ENCODE measurements at places on chromosomes 6 and 20.

DNA sequence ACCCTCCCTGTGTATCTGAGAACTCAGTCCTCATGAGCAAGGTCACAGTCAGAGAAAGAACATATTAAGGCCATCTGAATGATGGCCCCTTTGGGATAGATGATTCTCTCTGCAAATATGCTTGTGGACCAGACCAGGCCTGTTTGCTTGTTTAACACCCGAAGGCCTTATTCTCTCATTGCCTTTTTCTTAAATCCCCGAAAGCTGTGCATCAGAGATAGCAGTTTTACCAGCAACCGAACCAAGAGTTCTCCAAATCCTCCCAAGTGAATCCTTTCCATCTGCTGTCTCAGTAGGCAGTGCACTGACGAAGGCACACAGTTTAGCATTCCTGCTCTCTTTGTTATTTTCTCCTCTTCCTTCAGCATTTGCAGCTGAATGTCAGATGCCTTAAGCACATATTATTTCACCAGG is 79.8 kb downstream of the TRMT6 start:
- DNase-seq, result no peak

DNA sequence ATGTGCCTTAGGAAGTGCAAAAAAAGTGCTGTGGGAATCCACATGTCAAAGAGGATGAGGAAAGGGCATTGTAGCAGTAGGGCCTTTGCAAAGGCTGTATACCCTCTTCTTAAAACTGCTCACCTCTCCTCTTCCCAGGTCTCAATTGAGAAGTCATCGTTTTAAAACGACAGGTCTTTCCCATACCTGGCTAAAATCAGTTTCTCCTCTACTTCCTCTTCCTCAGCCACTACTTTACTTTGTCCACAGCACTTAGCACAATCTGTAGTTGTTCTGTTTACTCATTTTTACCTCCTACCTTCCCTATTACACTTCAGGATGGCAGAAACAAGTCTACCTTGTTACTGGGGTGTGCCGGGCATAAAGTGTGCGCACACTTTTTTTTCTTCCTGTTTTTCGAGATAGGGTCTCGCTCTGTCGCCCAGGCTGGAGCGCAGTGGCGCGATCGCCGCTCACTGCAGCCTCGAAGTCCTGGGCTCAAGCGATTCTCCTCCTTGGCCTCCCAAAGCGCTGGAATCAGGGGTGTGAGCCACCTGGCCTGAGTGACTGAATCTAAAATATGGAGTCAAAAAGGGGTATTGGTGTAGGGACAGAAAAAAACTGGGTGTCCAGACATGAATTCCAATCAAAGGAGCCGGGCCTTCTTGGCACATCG is 9.8 kb upstream of the ELOVL5 start:
- no peak for DNase-seq

DNA sequence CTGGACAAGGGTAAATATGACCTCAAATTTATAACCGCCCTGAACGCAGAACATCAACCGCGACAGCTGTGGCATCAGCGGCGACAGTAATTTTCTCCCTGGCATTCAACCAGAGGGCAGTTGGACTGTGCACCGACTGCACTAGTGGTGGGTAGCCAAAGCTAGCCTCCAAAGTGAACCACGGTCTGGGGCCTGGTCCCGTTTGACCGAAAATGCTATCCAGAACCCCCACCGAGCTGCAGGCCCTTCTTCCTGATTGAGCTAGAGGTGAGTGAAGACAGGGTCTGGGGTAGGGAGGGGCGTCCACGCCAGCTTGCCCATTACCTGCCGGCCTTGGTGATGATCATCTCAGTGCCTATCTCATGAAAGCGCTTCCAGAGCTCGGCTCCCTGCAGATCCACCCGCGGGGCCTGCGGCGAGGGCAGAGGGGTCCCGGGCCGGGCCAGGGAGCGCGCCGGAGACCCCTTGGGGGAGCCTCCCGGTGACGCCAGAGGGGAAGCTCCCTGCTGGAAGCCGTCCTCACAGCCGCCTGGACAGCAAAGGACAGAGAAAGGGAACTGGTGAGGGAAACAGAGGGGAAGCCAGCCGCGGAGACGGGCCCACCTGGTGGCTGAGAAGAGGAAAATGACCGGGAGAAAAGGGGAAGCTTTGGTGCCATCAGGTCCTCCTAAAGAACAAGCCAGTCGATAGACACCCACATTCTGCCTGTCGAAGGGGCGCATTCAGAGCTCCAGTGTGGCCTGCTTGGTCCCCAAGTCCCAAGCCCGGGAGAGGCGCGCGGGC is 2.0 kb downstream of the TBX18 start:
- no peak for DNase-seq

DNA sequence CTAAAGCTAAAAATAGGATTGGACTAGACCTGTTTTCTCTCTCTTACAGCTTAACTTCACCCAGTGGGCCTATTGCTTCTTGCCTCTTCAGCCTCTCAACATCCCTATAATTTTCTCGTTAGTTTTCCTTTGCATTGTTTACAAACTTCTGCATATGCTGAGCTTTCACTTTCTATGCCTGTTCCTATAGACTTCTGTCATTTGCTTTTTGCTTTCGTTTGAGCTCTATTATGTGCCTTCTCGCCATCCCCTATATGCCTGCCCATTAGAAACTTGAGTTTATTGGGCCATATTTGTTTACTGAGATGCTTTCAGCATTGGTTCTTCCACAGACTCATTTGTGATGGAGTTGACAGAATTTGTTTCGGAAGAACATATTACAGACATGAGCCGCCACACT is 40.9 kb downstream of the NCOA7 start:
- DNase-seq, result no peak

GRCh38 chr6:126812010-126812409 is 306.5 kb upstream of the RSPO3 start:
- DNase-seq, result no peak

- no peak for DNase-seq
Observed at GRCh38 chr6:134610411-134610810, 292.5 kb upstream of the SGK1 start.

DNA sequence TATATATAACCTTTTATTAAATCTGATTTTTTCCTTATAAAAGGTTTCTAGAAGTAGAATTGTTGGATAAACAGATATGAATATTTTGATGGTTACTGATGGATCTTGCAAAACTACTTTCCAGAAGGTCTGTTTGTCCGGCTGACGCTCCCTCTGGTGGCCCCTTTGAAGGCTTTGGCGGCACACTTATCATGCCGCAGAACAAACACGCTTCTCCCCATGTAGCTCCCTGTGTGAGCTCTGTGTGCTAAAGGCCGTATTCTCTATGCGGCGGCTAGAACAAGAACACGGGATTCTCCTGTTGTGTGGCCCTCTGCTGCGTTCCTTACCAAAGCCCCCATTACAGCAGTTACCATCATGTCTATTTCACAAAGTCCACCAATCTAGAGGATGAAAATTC is 30.0 kb downstream of the PPP1R3G start:
- no peak for DNase-seq

DNA sequence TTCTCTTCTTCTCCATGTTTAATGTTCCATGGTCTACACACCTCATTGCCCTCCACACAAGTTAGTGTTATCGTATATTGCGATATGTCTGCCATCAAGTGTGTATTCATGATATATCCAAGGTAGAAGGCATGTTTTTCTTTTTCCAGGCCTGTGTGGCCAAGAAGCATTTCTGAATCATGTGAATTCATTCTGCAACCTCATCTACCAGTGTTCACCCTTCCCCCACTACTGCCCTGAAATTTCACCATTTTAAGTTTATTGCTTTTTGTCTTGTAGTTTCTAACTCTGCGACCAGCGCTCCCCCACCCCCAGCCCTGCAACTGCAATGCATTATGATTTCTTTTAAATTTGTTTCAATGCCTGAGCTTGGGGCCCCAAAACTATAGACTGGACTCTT is 618.0 kb upstream of the FLRT3 start:
- no peak for DNase-seq

DNA sequence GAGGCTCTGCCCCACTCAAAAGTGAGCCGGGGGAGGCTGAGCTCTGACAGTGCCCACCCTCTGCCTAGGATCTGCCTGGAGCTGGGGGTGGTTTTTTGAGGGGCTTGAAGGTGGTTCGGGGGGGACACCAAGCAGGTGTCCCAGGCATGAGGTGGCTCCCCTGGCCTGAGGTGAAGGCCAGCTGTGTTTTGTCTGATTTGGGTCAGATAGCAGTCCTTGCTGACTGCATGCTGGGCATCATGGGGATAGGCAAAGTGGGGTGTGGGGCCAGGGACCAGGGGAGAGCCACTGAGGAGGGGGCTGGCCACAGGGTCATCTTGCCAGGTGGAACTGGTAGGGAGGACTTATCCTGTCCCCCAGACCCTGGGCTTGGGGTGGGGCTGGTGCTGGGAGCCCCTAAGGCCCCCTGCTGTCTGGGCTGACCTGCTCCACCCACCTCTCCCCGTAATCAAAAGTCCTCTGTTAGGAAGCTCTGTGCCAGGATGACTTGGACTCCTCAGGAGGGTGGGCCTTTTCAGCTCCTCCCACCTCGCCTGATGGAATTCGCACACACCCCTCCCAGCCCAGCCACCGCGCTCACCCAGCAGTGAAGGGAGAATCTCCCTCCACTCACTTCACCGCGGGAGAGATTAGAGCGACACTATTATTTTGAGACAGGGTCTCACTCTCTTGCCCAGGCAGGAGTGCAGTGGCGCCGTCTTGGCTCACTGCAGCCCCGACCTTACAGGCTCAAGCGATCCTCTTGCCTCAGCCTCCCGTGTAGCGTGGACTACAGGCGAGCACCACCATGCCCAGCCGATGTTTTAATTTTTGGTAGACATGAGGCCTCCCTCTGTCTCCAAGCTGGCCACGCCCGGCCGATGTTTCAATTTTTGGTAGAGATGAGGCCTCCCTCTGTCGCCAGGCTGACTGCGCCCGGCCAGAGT is 1.5 kb upstream of the COL9A3 start:
- DNase-seq, result no peak

DNA sequence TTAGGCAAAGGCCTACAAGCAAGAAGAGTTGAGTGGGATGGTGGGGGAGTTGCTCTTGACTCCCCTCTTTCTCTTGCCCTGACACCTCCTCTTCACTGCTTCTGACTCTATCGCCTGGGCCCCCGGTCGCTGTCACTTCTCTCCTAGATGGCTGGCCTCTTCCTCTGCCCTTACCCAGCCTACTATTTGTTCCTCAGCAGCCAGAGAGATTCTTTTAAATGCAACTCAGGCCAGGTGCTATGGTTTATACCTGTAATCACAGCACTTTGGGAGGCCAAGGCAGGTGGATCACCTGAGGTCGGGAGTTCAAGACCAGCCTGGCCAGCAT is 4.3 kb upstream of the PDYN start:
- no peak for DNase-seq

DNA sequence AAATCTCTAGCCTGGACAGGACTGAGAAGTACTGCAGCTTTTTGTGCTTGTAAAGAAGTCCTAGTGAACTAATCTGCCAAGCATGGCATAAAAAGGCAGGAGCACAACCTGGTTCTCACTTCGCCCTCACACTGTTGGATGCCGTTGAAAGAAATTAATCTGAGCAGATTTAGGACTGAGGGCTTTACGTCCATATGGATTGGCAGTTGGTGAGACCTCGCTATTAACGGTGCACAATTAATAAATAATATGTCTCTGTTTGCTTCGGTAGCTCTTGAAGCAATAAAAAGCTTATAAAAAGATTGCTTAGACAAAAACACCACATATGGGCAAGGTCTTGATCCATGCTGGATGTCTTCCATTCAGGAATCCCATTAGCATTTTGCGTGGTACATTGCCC is 185.6 kb upstream of the EPHA7 start:
- no peak for DNase-seq

GRCh38 chr20:9186396-9186795 is 117.5 kb downstream of the PLCB4 start:
- no peak for DNase-seq

GRCh38 chr6:158213925-158214674 is 46.0 kb downstream of the GTF2H5 start:
- no peak for DNase-seq

- no peak for DNase-seq
Observed at GRCh38 chr6:11500008-11500407, 37.5 kb upstream of the TMEM170B start.

- peak; percentile 69 for DNase-seq
Observed at GRCh38 chr6:127464881-127465459, 5.8 kb upstream of the KIAA0408 start.

- DNase-seq, result no peak
Observed at GRCh38 chr6:114138577-114139248, 167.8 kb upstream of the HDAC2 start.

GRCh38 chr20:35600176-35600992 is 15.2 kb upstream of the SPAG4 start:
- DNase-seq, result no peak

DNA sequence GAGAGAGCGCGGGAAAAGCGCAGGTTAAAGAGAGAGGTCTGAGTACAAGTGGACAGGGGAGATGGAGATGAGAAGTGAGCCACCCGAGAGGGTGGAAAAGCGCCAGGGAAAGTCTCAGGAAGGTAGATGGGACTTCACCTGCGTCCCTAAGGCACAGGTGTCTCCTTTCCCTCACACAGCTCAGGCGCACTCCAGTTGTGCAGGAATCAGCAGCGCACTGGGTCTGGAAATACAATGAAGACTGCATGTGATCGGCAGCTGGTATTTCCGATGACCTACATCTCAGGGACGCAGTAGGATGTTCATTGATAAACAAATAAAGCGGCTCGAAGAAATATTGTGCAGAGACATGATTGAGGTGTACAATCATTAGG is 432 bp upstream of the KHDRBS2 start:
- no peak for DNase-seq

DNA sequence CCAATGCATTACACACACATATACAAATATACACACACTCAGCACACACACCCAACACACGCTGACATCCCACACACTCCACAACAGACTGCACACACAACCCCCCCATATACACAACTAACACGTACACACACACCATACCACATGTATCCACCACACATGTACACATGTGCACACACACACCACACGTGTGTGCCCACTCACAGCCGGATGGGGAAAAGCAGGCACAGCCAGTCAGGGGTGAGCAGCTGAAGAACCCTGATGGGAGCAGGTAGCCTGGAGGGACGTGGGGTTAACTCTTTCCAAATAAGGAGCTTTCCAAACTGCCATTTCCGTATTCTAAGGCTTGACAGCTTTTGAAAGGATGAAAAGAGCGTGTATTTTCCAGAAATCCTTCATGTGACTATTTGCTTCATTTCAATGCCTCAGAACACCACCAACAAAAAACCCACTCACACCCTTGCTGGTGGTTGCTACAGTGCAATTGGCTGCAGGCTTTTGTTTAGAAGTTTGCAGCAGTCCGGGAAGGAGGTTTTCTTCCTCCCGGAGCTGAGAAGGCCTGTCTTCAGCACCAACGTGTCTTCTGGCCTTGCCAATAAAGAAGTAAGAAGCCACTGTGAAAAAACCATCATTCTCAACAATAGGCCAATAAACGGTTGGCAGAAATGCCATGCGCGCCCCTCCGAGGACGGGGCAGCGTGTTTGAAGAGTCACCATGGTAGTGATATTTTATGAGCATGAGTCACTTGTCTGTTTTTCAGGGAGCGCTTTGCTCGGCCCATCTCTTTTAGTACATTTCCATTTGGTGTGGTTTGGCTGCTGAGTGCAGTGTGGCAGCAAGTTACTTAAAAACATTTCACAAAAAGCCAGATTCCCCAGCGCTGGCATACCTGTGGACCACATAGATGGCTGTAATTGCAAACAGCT is 131.3 kb upstream of the GMDS start:
- DNase-seq, result no peak

DNA sequence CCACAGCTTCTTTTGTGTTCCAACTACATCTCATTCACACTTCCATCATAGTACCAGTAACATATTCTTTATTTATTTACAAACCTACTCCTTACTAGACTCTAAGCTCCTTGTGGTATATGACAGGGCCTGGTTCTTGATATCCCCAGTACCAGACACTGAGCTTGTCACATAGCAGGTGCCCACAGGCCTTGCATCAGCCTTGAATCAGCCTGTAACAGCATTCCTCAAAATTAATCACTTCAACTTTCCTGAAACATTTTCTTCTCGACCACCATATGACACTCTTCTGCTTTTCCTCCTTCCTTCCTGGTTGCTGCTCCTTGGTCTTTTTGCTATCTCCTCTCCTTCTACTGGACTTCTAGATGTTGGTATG is 24.7 kb upstream of the SRPK1 start:
- no peak for DNase-seq

All from activated CD4-positive, CD25-positive, alpha-beta regulatory T cell treated with anti-CD3 and anti-CD28 coated beads, Interleukin-2, amount 50 U/mL, for 72 hours (primary cell).